Left kidney (tissue), 8 donors: ENCODE measurements at places on chromosomes 6 and 20.
A peak's percentile ranks its signal among the peaks of the same experiment; 100 is the strongest.

GRCh38 chr20:31764641-31765305 lies 25.7 kb downstream of the TPX2 start:
- no peak for DNase-seq

GRCh38 chr6:89350281-89350966 lies 2.1 kb downstream of the UBE2J1 start:
- no peak for DNase-seq

- DNase-seq, result no peak
These were observed 66.0 kb upstream of the CDH4 start for GRCh38 chr20:61185841-61186601.

- DNase-seq, result no peak
These were observed 15.6 kb downstream of the PPP1R10 start for GRCh38 chr6:30601436-30601814.

DNA sequence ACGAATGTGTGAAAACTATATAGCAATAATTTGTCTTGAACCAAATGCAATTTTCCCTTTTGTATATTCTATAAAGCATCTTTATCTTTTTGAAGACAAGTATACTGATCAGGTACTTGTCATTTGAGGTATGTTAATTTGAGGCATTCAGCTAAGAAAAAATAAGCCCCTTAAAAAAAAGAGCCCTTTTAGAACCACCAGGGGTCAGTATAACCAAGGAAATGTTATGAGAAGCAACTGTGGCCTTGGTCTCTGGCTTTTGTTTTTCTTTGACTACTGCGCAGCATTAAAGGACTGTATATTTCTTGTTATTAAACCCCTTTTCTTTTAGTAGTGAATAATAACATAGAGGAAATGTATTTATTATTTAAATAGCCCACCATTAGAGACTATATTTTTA lies 43.1 kb downstream of the CD109 start:
- peak; percentile 75 for DNase-seq

GRCh38 chr6:165219629-165220028 lies 89.8 kb downstream of the C6orf118 start:
- DNase-seq, result no peak

DNA sequence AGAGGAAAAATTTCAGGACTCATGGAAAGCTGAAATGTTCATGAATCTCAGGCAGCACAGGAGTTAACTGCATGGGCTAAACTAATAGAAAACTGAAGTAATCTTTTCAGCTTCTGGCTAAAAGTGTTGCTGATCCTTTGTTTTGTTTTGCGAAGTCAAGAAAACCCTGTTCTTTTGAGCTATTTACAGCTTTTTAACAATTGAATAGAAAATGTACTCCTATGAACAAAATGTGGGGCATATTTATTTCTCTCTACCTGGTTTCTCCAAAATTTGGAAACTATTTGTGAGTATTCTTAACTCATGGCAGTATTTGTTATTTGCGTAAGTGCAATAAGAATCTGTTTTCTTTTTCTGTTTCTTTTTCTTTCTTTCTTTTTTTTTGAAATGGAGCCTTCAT lies 818.8 kb upstream of the CITED2 start:
- no peak for DNase-seq

DNA sequence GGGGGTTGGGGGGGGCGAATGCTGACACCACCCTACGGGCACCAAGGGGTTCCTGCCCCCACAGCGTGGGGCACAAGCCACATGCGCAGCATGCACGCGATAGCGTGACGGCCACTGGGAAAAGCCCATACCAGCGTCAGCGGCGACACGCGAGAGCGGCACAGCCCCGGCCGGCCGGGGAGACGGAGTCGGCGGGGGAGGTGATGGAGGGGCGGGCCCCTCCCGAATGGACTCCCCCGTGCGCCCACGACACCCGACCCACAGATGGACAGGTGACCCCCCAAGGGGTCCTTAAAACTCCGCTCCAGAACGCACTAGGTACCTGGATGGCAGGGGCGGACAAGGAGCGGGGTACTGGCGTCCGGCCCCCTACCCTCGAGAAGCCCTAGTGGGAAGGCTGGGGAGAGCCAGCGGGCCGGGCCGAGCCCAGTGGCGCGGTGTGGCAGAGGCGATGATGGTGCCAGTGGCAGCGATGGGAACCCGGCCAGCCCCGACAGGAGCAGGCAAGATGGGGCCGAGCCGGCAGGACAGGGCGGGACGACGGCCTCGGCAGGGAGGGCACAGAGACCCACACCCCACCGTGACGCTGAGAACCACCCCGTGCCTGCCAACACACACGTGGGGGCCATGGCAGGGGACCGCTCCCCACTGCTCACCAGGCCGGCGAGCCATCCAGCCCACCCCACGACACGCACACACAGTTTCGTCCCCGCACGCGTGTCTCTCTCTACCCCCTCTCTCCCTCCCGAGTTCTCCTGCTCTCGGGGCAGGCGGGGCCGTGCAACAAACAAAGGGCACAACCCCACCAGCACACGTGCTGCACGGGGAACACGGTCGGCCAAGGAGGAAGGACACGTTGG lies 1959.8 kb upstream of the DEFB115 start:
- DNase-seq, result no peak

DNA sequence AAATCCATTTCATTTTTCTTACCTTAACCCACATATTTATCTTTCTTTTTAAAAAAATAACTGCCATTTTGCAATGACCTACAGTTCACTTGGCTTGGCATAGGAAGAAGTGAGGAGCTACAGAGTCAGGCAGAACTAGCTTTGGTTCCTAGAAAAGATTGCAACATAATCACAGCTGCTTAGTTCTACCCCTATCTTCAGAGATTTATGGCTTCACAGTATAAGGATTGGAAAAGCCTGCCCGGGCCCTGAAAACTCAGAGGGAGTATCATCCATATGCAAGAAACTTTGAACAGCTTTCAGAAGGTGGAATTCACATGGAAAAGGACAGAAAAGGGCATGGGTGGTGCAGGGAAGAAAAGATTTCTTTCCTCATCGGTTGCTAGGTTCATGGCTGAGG lies 774.3 kb upstream of the CHD6 start:
- peak; percentile 4 for DNase-seq

- DNase-seq, result peak; percentile 73
These were observed 541 bp downstream of the SNX21 start for GRCh38 chr20:45833883-45834796.

GRCh38 chr6:11917951-11918738 lies 94.0 kb upstream of the HIVEP1 start:
- peak; percentile 59 for DNase-seq

DNA sequence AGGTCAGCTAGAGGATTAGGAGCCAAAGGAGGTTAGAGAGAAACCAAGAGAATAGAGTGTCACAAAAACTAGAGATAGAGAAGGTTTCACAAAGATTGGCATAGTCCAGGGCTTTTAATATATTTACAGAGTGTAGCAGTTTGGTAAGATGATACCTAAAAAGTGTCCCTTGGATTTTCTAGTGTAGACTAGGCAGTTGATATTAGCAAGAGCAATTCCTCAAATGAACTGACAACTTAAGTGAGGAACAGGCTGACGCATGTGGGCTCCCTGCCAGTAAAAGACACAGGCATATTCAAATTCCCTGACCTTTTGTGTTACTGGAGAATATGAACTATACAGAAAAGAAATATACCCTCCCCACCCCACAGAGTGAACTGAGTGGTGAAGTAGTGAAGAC lies 40.1 kb downstream of the VTA1 start:
- no peak for DNase-seq

DNA sequence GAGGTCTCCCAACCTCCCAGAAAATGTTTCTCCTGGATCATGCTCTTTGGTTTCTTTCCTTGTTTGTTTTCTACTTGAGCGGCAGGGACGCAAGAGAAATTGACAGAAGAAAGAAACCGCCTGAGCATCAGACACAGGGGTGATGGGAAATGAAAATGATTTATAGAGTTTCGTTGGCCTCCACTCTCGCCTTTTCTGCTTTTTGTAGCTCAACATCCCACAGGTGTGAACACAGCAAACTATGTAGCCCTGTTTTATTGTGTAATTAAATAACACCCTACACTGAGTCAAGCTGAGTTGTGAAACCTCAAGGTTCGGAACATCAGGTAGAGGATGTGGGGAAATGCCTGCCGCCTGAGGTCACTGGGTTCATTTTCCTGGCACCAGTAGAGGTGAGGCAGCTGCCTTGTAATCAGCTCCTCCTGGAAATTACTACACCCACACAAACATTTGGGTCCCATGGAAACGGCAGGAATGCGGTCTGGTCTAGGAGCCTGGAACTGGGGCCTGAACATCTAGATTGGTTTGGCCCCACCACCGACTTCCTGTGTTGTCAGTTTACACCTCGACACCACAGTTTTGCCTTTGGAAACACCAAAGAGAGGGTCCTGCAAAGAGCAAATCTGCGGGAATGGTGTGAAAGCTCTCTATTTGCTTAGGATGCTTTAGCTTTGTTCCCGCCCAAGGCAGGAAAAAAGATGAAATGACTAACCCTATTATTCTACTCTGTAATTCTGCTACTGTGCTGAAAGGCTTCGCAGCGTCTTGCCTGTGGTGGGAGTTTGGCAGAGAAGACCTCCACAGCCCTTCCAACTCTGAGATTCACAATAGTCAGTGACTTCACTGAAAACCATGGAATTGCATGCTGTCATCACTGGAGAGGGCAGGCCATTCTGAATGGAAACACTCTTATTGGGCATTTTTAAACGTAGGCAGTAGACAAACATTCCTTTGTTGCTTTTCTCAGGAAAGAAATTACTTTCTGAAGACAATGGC lies 53.0 kb downstream of the ADAT2 start:
- DNase-seq, result peak; percentile 74

DNA sequence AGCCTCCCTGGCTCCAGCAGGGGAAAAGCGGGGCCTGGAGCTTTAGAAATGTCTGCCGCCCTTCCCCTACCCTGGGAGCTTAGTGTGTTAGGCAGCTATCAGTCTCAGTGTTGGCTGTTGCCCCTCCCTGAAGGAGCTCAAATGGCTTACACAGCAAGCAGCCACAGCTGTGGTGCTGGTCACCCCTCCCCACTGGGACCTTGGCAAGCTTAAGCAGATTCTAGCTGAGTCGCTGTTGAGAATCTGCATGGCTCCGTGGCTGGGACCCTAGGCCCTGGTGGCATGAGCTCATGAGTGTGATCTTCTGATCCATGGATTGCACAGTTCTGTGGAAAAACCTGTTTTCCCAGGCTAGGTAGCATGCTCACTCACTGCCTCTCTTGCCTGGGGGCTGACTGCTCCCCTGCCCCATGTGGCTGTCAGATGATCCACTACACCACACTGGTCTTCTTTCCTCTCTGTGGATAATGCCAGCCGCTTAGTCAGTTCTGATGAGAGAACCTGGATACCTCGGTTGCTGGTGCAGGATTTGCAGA lies 714.0 kb downstream of the MAFB start:
- no peak for DNase-seq

GRCh38 chr6:6723921-6724538 lies 135.5 kb downstream of the LY86 start:
- peak; percentile 68 for DNase-seq

- DNase-seq, result no peak
These were observed 35.3 kb downstream of the CPNE5 start for GRCh38 chr6:36803908-36804307.

- no peak for DNase-seq
These were observed 267.7 kb downstream of the PRL start for GRCh38 chr6:22029171-22029570.

GRCh38 chr20:8018958-8019245 lies 659 bp downstream of the TMX4 start:
- DNase-seq, result peak; percentile 80
